ENCODE measurements at places on chromosomes 2 and 18. TPM values are rescaled to one million over a fixed set of nuclear protein-coding genes. Genes with fewer than 3 reads are reported as not detected.

The NDUFB3 gene
- total RNA-seq = 39.1 TPM

The RSAD2 gene
- total RNA-seq = 3.3 TPM

The CNGA3 gene
- 1.2 TPM for total RNA-seq

The FBXO15 gene
- 4.1 TPM for total RNA-seq

The GKN2 gene
- total RNA-seq = not detected

The ABCG8 gene
- 0.41 TPM for total RNA-seq

The GAD1 gene
- total RNA-seq = 80.7 TPM

The HOXD1 gene
- not detected for total RNA-seq

The SPHKAP gene
- total RNA-seq = 45.7 TPM

The RBKS gene
- total RNA-seq = 3.7 TPM

The GALNT13 gene
- total RNA-seq = 18.8 TPM

The AGXT gene
- total RNA-seq = not detected

The CIB4 gene
- total RNA-seq = not detected

The ZNF385B gene
- total RNA-seq = 7.7 TPM

The ATAD2B gene
- total RNA-seq = 55.0 TPM

The MFSD6 gene
- total RNA-seq = 35.5 TPM

The FBXO41 gene
- total RNA-seq = 20.0 TPM

The FOSL2 gene
- 20.0 TPM for total RNA-seq

The CROCC2 gene
- not detected for total RNA-seq

The GORASP2 gene
- total RNA-seq = 21.6 TPM

The LAMA1 gene
- 12.2 TPM for total RNA-seq

The C1QL2 gene
- total RNA-seq = 0.41 TPM

The MAL gene
- total RNA-seq = not detected

The ALPI gene
- total RNA-seq = not detected

The SKA1 gene
- 2.0 TPM for total RNA-seq

The DPP4 gene
- 8.6 TPM for total RNA-seq

The NT5DC4 gene
- total RNA-seq = not detected

The SERPINB7 gene
- not detected for total RNA-seq

The ACMSD gene
- not detected for total RNA-seq

The PDK1 gene
- 10.6 TPM for total RNA-seq

The RASGRP3 gene
- 7.7 TPM for total RNA-seq

The DSG1 gene
- total RNA-seq = under 0.01 TPM

The GPR45 gene
- 0.82 TPM for total RNA-seq

The CAVIN2 gene
- total RNA-seq = 3.3 TPM

The ABCB11 gene
- under 0.01 TPM for total RNA-seq

The ALPG gene
- total RNA-seq = not detected

The OTOS gene
- total RNA-seq = 0.41 TPM

The MDH1B gene
- 4.5 TPM for total RNA-seq

The ANKRD30BL gene
- 12.6 TPM for total RNA-seq

The MRPS9 gene
- 10.2 TPM for total RNA-seq

The RNU2-63P gene
- not detected for total RNA-seq

The KIAA2012 gene
- 0.82 TPM for total RNA-seq

The RUFY4 gene
- not detected for total RNA-seq

All from frontal cortex (tissue), 4 donors.